ENCODE measurements at places on chromosomes 13 and 19.

DNA sequence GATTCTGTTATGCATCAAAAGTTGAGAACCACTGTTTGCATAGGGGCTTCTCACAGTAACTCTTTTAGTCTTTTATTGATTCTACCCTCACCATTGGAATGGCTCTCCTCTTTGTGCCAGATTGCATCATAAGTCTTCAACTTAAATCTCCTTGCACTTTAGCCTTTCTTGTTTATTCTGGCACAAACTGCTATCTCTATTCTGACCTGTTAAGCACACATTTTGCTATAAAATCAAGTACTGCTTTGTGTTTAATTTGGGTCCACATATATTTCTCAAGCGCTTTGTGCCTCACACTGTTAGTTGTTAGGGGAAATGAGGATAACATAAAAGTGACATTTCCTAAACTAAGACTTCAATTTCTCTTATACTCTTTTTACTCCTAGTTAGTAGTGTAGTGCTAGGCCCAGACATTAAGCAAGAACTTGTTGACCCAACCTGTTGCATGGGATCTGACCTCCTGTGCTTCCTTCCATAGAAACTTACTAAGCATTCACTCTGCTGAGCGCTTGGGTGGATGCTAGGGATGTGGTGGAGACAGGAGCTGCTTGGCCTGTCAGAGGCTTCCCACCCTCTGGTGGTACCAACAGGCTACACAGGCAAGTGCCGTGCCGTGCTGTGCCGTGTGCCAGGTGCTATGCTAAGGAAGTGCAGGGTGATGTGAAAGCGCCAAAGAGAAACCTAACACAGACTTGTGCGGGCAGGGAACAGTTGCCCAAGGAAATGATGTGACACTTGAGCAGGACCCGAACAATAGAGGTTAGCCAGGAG lies 1.2 kb downstream of the UTP14C start:
- DNase-seq, result no peak

DNA sequence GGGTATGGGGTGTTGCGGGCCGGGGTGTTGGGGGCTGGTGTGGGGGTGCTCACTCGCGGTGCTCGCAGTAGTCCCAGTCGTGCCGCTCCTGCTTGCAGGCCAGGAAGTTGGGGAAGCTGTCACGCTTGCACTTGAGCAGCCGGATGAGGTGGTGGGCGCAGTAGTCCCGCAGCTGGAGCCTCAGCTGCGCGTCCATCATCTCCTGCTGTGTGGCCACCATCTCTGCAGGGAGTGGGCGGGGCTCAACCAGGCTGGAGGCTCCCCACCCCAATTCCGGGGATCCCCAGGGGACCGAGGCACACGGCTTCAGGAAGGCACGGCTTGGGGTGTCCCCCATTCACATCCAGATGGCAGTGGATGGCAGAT lies 5.2 kb downstream of the NDUFB7 start:
- DNase-seq, result no peak

GRCh38 chr19:6223461-6224307 lies 56.1 kb downstream of the MLLT1 start:
- DNase-seq, result no peak

GRCh38 chr19:57302020-57302465 lies 18.2 kb upstream of the ZNF543 start:
- no peak for DNase-seq

DNA sequence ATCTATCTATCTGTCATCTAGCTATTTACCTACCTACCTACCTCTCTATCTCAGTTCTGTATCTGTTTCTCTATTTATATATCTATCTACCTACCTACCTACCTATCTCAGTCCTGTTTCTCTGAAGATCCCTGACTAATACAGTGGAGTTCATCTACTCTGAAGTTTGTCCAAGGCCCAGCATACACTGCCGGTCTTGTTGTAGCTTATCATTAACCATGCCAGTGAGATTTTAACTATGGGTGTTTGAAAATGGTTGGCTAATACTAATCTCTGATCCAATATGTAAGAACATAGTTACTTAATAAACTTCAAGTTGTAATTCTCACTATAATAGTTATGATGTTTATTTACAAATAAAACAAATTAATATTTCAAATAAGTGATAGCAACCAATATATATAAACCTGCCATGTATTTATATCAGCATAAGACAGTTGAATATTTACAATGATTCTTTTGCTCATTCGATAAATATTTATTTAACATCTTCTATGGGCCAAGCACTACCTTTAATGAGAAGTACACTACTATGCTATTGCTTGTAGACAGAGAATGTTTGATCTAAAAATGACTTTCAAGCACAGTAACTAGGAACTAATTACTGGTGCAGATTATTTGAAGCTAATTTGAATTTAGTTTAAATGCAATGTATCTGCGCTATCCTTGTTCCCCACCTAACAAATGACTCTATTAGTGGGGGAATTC lies 242.1 kb downstream of the KLF5 start:
- DNase-seq, result no peak

GRCh38 chr19:39106194-39106593 lies 19.4 kb upstream of the PAK4 start:
- DNase-seq, result no peak

GRCh38 chr19:55611983-55612645 lies 6.7 kb downstream of the ZNF865 start:
- DNase-seq, result no peak

DNA sequence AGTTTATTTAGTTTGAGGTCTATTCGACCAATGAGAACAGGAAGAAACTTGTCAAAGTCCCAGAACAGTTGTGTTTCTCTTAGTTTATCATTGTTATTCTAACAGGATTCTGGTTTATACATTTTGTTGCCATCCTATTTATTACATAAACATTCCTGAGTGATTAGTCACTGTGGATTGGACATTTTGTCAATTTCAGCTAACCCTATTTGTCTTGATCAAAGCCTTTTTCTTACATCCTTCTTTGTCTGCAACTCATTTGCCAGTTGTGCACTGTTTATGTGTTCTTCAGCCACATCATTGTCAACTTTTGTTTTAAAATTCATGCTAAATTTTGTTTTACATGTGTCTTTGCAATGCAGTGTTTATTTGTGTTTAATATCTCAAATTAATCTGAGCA lies 886.0 kb upstream of the SLC10A2 start:
- no peak for DNase-seq

DNA sequence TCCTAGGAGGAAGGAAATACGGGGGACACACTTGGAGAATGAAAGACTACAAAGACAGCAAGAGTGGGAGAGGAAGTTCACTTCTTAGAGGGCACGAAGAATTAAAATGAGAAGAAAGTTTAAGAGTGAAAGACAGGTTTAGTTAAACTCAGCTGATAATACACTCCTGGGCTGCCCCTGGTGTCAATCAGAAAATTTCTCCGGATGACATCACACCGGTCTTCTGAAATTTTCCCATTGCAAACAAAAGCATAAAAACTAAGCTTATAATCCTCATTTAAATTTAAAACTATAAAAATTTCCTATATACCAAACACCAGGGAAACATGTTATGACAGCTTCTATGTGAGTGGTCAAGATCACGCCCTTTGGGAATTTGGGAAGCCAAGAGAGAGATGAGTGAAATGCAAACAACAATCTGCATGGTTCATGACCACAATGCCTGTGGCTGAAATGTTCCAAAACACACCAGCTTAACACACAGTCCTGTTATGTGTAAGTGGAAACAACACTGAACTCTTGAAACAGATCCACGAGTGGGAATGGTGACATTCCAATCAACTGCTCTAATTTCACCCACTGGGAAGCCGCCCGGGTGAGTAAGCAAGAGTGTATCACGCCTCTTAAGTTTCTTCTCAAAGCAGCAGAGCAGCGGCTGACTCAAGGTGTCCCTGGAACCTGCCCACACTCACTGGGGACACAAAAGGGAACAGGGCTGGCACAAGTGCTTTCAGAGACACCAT lies 49.0 kb downstream of the BRD4 start:
- DNase-seq, result no peak

DNA sequence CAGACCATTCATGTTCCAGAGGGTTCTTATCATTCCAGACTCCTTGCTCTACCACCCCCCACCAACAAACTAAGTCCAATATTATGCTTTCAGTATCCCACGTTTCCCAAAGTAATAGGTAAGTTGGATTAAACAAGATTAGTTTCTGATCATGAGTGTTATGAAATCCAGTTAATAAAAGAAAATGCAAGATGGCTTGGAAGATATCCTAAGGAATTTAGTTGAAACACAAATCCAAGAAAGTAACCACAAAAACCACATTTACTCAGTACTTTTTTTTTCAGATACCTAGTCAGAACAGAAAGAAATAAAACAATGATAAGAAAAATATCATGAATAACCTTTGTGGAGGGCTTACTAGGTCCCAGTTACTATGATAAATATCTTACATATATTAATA lies 119.4 kb upstream of the MIR17HG start:
- DNase-seq, result no peak

DNA sequence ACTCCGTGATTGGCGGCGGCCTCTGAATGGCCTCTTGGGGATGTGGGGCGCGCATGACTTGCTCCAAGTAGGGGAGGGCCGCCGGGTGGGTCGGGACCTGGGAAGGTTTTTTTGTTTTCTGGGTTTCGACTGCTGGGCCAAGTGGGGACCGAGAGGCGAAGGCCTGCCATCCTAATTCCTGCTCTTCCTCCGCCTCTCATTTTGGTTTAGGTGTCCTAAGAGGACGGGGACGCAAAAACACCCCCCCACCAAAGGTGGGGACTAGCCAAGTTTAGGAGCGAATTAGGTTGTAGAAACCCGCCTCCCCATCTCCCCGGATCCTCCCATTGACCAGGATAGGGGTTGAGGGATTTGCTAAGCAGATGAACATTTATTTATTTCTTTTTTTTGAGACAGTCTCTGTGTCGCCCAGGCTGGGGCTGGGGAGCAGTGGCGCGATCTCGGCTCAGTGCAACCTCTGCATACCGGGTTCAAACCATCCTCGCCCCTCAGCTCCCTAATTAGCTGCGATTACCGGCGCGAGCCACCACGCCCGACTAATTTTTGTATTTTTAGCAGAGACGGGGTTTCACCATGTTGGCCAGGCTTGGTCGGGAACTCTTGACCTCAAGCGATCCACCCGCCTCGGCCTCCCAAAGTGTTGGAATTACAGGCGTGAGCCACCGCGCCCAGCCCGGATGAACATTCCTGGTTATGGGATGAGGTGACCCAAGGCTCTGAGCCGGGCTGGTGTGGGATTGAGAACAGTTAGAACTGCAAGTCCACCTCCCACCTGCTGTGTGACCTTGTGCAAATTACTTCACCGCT lies 838 bp downstream of the PPP2R1A start:
- DNase-seq, result peak; percentile 50

Measured in NCI-H446 (cell line).